ENCODE measurements at places on chromosomes 2 and 18. TPM values are rescaled to one million over a fixed set of nuclear protein-coding genes. Genes with fewer than 3 reads are reported as not detected.

The CDH2 gene
- 48.7 TPM for total RNA-seq

The MROH2A gene
- total RNA-seq, result 0.32 TPM

The LYG2 gene
- total RNA-seq, result not detected

The DSG4 gene
- 0.02 TPM for total RNA-seq

The SOWAHC gene
- 21.1 TPM for total RNA-seq

The CLEC4F gene
- not detected for total RNA-seq

The TMEM247 gene
- not detected for total RNA-seq

The CCL20 gene
- total RNA-seq, result 7.2 TPM

The PUM2 gene
- 56.7 TPM for total RNA-seq

The REL gene
- total RNA-seq, result 2.7 TPM

The SLC5A7 gene
- total RNA-seq, result not detected

The ANKRD44 gene
- total RNA-seq, result 2.0 TPM

The ALLC gene
- not detected for total RNA-seq

The RAB31 gene
- total RNA-seq, result 32.2 TPM

The IL18RAP gene
- total RNA-seq, result not detected

The SETBP1 gene
- 0.82 TPM for total RNA-seq

The ZSCAN30 gene
- total RNA-seq, result 0.58 TPM

The NEMP2 gene
- 5.7 TPM for total RNA-seq

The ERICH2 gene
- total RNA-seq, result not detected
